ENCODE measurements at places on chromosomes 1 and 21.

DNA sequence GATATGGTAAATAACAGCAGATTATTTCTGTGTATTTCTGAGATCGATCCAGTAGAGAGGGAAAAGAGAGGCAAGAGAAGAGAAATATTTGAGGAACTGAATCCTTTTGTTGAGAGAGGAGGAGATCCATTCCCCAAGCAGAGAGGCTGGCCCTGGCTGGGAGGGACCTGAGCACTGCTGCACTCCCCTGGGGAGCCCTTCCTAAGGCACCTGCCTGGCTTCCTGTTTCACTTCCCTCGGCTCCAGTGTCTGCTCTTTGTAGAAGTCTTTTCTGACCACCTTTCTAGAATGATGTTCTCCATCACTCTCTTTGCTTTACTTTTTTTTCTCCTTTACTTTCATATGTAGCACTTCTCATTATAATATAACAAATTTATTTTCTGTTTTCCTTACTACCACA is 42.3 kb upstream of the SLC6A9 start:
- peak; percentile 59 for DNase-seq

DNA sequence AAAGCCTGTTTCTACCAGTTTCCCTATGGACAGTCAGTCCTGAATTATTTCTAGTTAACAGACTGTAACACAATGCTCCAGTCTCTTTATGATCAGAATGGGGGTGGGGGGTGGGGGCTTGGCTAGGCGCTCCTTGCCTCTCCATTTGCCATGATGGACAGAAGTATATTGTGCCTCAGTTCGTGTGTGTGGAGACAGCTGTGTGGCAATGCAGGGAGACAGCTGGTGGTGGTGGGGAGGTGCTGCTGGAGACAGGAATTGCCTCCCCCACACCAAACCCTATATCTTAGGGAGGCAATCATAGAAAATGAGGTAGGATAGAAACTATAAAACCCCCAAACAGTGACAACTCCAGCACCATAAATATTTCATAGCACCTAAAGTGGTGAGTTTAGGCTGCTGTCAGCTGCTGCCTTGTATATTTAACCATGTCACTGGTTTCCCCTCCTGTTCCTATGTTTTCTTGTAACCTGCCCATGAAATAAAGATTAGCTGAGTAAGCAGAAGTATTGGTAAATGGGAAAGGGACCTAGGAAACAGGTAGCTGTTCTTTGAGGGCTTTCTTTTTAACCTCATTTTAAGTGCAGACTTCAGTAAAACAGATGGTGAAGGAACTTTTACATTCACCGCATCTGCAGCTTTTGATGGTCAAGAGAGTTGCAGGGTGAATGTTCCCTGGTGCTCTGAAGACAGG is 3.4 kb downstream of the PLXNA2 start:
- DNase-seq: no peak

DNA sequence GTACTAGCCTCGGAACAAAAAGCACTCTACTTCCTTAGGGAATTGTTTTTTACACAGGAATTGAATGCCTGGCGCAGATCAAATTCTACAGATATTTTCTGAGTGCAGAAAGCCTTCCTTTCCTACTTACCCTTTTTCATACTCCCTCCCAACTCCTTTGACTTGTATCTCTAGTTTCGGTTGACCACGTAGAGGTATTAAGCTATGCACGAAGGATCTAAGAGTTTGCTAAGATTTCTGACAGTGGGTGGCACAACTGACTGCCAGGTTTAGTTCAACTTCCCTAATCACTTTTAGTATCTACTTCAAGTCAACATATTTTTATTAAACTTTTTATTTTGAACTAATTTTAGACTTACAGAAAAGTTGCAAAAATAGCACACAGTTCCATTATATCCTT is 5.0 kb downstream of the TOR1AIP2 start:
- DNase-seq: peak; percentile 24

- no peak for DNase-seq
Measured at GRCh38 chr1:59218521-59219236, 78.2 kb upstream of the FGGY start.
